HCT116 (cell line): ENCODE measurements at places on chromosomes 7 and 10. TPM values are rescaled to one million over a fixed set of nuclear protein-coding genes. Genes with fewer than 3 reads are reported as not detected.

DNA sequence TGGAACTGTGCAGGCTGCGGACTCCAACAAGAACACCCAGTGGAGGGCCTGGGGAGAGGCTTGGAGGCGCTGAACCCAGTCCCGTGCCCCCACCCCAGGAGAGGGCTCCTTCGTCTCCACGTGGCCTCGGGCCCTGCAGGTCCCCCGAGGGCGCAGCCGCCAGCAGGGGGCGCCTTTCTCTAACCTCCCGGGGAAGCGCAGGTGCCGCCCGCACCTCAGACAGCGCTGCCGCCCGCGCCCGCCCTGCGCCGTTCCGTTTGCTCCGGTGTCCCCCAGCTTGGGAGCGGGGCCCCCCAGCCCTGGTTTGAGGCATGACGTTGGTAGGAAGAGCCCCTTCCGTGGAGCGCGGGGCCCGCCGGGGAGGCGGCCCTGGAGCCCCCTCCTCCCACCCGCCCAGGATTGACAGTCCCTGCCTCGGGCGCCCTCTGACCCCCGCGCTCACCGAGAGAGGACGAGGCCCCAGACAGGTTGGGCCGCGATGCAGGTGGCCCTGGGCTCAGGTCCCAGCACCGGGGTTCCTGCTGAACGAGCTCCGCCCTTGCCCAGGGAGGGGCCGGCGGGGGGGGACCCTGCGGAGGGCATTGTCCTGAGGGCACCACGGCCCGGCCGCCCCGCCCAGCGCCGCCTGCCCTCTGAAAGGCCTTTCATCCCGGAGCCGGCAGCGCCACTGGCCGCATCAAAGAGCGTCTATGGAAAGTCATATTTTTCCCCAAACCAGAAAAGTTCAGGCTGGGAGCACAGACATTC is 42.8 kb downstream of the FOXL3 start:
- H3K27ac ChIP-seq = no peak overlapping the region
- peak; percentile 51 for DNase-seq
- no peaks in the 10 kb centered on the region; the same call in 1 of the 2 replicates for H3K27me3 ChIP-seq
- H3K36me3 ChIP-seq = no peaks in the 10 kb centered on the region

- no peak for DNase-seq
- H3K27me3 ChIP-seq = no peaks in the 10 kb centered on the region
- H3K27ac ChIP-seq = no peak overlapping the region
- no peaks in the 10 kb centered on the region for H3K36me3 ChIP-seq
- H3K4me3 ChIP-seq = no peak overlapping the region
Measured at GRCh38 chr10:18737841-18738240, 78.6 kb downstream of the ARL5B start.

GRCh38 chr10:44981172-44982113 is 2.8 kb upstream of the DEPP1 start:
- no peaks in the 10 kb centered on the region for H3K36me3 ChIP-seq
- peak overlapping the region; percentile 80 for H3K27ac ChIP-seq
- H3K4me1 ChIP-seq = peaks cover 56% of the 10 kb centered on the region
- peak overlapping the region; percentile 27 for H3K4me3 ChIP-seq

DNA sequence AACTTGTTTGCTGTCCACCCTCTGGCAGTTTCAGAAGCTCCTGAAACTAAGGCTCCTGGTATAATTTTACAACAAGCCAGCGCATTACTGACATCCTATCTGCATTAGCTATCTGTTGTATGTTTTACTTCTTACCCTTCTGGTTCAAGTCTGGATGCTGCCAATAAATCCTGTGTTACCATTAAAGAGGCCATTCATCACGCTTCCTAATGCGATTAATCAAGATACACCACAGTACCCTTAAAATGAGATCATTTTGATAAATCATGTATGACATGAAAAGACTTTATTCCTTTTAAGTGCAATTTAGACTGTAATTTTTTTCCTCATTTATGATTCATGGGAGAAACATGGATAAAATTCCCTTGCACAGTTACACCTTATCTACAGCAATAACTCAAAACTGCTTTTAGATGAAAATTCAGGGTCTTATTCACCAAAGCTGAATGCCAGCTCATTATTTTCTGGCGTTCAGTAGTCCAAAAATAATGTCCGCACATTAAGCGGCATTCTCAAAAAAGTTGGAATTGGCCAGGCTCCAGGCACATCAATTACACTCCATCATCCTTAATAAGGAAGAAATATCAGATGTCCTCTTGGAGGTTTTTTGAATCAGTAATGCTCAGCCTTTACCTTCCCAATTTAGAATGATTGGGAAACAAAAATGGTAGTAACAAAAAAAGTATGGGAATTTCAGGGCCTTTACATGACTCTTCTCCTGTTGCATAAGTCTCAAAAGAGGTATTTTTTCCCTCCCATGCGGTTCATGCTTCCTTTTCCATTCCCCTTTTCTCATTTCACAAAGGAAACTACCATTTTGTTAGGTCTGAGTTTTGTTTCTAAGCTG is 878.5 kb downstream of the LRMDA start:
- no peaks in the 10 kb centered on the region for H3K4me1 ChIP-seq
- DNase-seq = no peak
- no peak overlapping the region for H3K27ac ChIP-seq
- H3K27me3 ChIP-seq = peaks cover 7% of the 10 kb centered on the region; the same call in 1 of the 2 replicates
- H3K4me3 ChIP-seq = no peak overlapping the region

GRCh38 chr10:72006026-72006425 is 41.8 kb downstream of the CHST3 start:
- DNase-seq = no peak
- H3K27me3 ChIP-seq = no peaks in the 10 kb centered on the region
- peaks cover 2% of the 10 kb centered on the region for H3K36me3 ChIP-seq
- no peak overlapping the region for H3K27ac ChIP-seq

- DNase-seq = no peak
- H3K27ac ChIP-seq = no peak overlapping the region
- H3K4me1 ChIP-seq = peaks cover 10% of the 10 kb centered on the region
- H3K36me3 ChIP-seq = no peaks in the 10 kb centered on the region; the same call in 1 of the 2 replicates
Measured at GRCh38 chr7:510131-510481, 9.5 kb downstream of the PDGFA start.

DNA sequence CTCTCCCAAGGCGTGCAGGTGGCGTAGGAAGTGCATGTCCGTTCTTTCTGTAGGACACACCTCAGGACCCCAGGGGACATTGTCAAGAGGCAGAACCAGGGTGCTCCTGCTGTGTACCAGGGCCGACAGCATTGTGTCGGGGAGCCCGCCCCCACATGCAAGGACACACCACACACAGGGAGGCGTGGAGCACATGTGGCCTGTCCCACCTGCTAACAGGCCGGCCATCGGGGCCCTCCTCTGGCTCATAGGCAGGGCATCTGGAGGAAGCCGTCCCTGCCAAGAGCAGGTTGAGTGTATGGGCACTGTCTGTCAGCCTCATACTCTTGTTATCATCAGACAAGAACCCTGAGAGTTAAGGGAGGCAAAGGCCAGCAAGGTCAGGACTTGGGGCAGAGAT is 12.7 kb downstream of the RET start:
- no peak overlapping the region for H3K27ac ChIP-seq
- H3K4me1 ChIP-seq = no peaks in the 10 kb centered on the region
- no peaks in the 10 kb centered on the region for H3K27me3 ChIP-seq
- H3K4me3 ChIP-seq = no peak overlapping the region
- H3K36me3 ChIP-seq = no peaks in the 10 kb centered on the region

GRCh38 chr10:5723692-5724091 is 39.1 kb downstream of the TASOR2 start:
- DNase-seq = no peak
- no peak overlapping the region for H3K27ac ChIP-seq
- no peaks in the 10 kb centered on the region for H3K27me3 ChIP-seq
- H3K4me3 ChIP-seq = no peak overlapping the region
- H3K4me1 ChIP-seq = no peaks in the 10 kb centered on the region
- peaks cover 16% of the 10 kb centered on the region for H3K36me3 ChIP-seq

DNA sequence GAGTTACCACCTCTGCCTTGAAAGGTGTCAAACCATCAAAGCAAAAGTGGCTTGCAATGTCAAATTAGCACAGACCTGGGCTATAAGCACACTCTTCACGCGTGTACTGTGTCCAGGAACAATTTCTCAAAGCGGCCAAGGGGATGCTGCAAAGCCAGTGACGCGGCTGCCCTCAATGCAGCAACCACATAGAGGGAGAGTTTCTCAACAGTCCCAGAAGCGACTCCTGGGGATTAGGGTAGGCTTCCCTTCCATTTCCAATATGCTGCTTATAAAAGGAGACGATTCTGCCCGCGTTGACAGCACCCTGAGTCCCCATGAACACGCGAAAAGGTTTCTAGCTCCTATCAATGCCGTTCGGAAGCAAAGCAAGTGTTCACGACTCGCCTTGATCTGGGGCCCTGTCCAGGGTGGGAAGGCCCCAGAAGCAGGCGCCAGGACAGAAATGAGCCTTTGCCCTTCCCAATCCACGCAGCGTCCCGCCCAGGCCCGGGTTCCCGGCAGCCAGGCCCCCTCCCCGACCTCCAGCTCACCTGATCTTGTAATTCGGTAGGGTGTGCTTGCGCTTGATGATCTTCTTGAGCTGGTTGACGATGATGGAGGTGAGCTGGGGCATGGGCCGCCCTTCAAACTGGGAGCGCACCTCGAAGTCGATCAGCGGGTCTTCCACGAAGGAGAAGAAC is 1.3 kb downstream of the PDZD8 start:
- peaks cover 10% of the 10 kb centered on the region; the same call in 1 of the 2 replicates for H3K4me1 ChIP-seq
- H3K4me3 ChIP-seq = peak overlapping the region; percentile 84
- no peak for DNase-seq

DNA sequence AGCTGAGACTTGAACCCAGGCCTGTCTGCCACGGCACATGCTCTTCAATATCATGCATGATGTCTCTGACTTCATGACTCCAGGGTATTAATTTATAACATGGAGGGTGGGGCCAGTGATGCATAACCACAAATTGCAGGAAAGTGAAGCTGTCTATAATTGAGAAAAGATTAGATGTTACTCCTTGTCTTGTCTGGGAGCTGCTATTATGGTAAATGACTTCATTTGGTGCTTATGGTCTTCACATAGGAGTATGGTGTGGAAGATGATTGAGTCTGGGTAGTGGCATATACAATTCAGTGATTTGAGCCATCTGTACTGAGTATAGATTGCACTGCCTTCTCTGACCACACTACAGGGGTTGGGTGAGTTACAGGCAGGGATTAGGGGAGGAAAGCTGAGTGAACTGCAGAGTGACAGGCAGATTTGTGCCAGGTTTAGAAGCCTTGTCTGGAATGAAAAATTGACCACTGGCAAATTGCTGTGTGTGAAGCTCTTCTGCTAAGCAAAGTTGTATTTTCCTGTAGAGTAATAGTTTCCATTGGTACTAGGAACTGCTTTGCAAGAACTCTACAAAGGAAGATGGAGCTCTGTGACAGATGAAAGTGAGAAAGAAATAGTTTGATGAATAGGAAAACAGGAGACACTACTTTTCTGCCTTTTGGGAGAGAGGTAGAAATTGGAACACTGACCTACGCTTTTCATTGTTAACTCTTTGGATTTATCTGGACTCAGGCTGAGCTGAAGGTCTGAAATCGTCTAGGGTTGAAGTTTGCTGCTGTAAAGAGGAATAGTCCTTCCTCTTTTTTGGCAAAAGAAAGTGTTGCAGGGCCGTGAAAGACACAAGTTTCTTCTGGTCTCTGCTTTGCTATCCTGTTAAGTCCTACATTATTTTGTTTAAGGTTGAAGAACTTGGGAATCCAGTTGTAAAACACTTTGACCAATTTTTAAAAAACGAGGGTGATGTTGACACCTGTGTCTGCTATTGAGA is 2.7 kb downstream of the SND1 start:
- H3K27ac ChIP-seq = no peak overlapping the region
- H3K4me3 ChIP-seq = no peak overlapping the region
- H3K4me1 ChIP-seq = peaks cover 16% of the 10 kb centered on the region
- no peak for DNase-seq
- H3K27me3 ChIP-seq = no peaks in the 10 kb centered on the region

DNA sequence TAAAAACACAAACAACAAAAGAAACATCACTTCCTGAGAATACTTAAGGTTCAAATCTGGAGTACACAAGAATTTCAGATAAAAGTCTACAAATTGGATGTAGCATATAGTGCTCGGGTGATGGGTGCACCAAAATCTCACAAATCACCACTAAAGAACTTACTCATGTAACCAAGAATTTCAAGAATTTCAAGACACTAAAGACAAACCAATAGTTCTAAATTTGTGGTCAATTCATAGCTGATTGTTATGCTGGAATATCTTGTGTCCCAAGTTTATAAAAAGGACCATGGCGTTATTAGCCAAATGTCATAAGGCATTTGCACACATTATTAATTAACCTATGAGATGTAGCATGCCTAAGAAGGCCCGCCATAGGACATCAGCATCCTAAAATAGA is 1204.1 kb upstream of the AUTS2 start:
- H3K36me3 ChIP-seq = no peaks in the 10 kb centered on the region
- no peak for DNase-seq
- H3K4me3 ChIP-seq = no peak overlapping the region
- H3K4me1 ChIP-seq = no peaks in the 10 kb centered on the region
- H3K27me3 ChIP-seq = no peaks in the 10 kb centered on the region
- no peak overlapping the region for H3K27ac ChIP-seq

GRCh38 chr10:47287805-47288204 is 12.2 kb upstream of the GDF10 start:
- DNase-seq = no peak
- no peaks in the 10 kb centered on the region for H3K27me3 ChIP-seq
- no peak overlapping the region for H3K4me3 ChIP-seq

GRCh38 chr7:100563100-100563564 is 10.6 kb downstream of the SAP25 start:
- H3K36me3 ChIP-seq = no peaks in the 10 kb centered on the region
- no peak for DNase-seq
- peaks cover 12% of the 10 kb centered on the region; the same call in 1 of the 2 replicates for H3K4me1 ChIP-seq
- no peaks in the 10 kb centered on the region for H3K27me3 ChIP-seq

GRCh38 chr10:45580371-45581215 is 92.0 kb downstream of the ZFAND4 start:
- no peaks in the 10 kb centered on the region for H3K27me3 ChIP-seq
- no peaks in the 10 kb centered on the region for H3K36me3 ChIP-seq
- no peak for DNase-seq
- H3K4me1 ChIP-seq = no peaks in the 10 kb centered on the region
- no peak overlapping the region for H3K4me3 ChIP-seq
- H3K27ac ChIP-seq = no peak overlapping the region

DNA sequence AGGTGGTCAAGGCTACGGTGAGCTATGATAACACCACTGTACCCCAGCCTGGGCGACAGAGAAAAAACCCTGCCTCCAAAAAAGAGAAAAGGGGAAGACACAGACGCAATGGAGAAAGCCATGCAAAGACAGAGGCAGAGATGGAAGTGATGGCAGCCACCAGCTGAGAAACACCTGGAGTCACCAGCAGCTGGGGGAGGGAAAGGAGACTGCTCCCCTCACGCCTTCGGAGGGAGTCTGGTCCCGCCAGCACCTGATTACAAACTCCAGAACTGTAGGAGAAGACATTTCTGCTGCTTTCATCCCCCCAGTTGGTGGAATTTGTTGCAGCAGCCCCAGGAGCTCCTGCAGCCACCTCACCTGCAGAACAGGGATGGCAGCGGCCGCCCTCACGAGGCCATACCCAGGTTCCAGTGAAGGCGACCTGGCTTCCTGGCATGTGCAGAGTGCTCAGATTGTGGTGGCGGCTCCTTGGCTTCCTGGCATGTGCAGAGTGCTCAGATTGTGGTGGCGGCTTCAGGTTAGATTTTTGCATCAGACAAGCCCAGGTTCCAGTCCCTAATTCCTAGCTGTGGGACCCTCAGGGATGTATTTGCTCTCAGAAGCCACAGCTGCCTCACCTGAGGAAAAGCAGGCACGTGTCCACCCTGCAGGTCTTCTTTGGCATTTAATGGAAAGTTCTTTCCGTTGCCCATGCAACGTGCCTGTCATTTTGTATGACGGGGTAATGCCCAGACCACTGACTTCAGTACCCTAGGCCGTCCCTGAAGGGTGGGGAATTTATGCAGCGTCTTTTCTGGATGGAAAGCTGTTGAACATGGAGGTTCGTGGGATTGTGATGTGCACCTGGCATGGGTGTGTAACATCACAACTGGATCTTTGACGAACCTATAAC is 182.9 kb downstream of the EBF3 start:
- H3K27me3 ChIP-seq = no peaks in the 10 kb centered on the region
- H3K4me3 ChIP-seq = no peak overlapping the region

NRP1 gene
- 3.8 TPM for total RNA-seq

CHRM2 gene
- not detected for total RNA-seq

SEMA3D gene
- 1.4 TPM for total RNA-seq
